Glomerular endothelial cell (primary cell): ENCODE measurements at places on chromosomes 4 and X. TPM values are rescaled to one million over a fixed set of nuclear protein-coding genes. Genes with fewer than 3 reads are reported as not detected.
A peak's percentile ranks its signal among the peaks of the same experiment; 100 is the strongest.

GRCh38 chr4:107615809-107616208 lies 104.2 kb downstream of the PAPSS1 start:
- DNase-seq = no peak

- DNase-seq = no peak
Observed at GRCh38 chrX:6002056-6002455, 226.6 kb downstream of the NLGN4X start.

DNA sequence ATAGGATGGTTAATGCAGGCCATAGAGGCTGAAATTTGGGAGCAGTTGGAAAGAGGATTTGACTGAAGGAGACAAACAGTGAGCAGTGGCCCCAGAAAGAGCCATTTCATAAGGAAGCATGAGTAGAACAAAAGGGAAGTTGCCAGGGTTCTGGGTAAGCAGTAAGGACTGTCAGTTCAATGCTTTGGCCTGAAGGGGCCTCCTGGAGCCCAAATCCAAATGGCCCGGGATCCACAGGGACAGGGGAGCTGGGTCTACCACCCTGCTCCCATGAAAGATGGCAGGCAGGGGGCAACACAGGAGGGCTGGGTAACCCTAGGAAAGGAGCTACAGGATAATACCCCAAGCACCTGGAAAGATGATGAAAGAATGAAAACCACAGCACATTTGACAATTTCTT lies 4.1 kb upstream of the INTS6L start:
- no peak for DNase-seq

- DNase-seq = no peak
Observed at GRCh38 chr4:182085051-182085480, 158.1 kb upstream of the TENM3 start.

GRCh38 chr4:40864531-40864930 lies 114.8 kb downstream of the NSUN7 start:
- no peak for DNase-seq

DNA sequence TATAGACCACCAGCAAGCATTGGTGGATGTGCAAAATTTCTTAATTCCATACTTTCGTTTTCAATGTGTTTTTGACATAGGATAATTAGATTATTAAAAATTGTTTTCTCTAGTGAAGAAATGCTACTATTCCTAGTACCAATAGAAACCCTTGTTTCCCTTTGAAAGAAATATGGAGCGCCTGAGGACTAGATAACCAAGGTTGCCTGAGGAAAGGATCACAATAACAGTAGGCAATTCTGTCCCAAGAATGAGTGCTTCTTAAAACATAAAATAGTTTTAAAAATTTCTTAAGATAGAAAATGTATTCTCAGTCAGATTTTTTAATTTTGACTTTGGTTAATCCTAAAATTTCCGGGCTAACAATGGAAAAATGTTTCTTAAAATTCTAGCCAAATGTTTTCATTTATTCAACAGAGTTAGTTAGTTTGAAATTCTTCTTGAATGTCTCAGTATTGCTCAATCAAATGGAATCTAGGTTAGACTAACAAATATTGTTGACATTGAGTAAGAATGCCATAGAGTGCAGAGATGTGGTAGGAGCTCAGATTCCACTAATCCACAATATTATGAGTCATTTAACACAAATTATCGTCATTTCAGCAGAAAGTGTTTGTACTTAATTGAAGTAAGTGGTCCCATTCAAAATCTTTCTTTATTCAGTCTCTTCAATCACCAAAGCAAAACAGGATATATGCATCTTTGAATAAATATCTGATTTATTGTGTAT lies 666.0 kb downstream of the GRID2 start:
- DNase-seq = peak; percentile 33

DNA sequence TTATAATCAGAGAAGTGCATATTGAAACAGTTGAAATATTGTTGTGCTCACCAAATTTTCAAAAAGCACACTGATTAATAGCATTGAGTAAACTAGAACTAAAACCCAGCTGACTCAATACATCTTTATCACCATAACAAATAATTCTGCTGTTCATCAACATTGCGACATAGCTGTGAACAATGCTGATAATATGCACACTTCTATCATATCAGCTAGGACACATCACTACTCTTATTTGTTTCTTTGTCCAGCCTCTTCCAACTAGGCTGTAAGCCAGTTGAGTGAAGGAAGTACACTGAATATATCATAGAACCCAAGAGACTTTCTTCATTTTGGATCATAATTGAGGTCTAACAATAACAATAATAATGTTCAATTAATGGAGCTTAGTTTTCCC lies 349.7 kb downstream of the IQCM start:
- no peak for DNase-seq

GRCh38 chr4:186158021-186158813 lies 33.1 kb upstream of the CYP4V2 start:
- DNase-seq = no peak

GRCh38 chrX:103211012-103211715 lies 3.7 kb upstream of the BEX4 start:
- DNase-seq = peak; percentile 31

DNA sequence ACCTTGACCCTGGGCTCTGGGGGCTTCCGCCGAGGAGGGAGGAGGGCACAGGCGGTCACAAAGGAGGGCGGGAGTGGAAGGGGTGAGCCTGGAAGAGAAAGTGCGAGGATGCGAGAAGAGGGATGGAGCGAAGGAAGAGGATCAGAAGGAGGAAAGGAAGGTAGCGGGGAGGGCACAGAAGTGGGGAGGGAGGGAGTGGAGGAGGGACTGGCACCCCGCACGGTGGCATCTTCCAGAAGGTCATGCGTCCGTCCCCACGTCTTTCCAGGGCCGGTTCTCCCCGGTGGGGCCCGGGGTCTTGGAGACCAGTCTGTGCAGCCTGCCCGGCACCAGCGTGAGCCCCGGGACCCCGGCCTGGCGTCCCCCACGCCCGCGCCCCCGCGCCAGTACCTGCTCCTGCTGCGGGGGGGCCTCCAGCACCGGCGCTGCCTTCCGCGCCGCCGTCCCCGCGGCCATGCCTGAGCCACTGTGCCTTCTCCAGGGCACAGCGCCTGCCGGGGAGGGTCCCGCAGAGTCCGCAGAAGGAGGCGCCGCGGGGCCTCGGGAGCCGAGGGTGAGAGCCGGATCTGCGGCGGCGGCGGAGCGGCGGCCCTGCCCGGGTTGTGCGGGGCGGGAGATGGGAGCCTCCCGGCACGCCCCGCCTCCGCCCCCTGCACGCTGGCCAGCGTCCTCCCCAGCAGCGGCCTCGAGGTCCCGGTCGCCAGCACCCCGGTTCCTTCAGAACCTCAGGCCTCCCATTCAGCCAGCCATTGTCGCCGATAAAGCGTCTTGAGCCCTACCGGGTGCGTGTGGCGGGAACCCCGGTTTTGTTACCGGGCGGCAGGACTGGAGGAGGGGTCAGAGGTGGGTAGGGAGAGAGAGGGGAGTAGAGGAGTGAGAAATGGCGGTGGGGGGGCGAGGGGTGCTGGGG lies at the start of gene RNF175:
Gene RNF175, minus strand, starts transcription at position 618 of the 910 bp plus-strand sequence. Its CDS starts 162 bp downstream, at position 456.
- DNase-seq = no peak

- DNase-seq = no peak
Observed at GRCh38 chr4:100359441-100359840, 158.4 kb downstream of the EMCN start.

DNA sequence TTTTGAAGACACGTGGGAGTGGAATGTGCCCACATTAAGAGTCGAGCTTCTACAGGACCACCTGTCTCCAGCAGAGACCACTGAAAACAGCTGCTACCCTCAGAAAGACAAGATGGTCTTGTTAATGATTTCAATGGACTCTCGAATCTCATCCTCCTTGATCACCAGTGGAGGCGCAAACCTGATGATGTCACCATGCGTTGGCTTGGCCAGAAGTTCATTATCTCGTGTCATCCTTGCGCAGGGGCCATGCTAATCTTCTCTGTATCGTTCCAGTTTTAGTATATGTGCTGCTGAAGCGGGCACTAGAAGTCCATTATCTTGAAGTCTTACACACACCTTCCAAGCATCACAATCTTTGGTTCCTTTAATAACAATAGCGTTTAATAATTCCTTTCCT lies 23.3 kb downstream of the SPACA5B start:
- no peak for DNase-seq

- DNase-seq = no peak
Observed at GRCh38 chrX:136823175-136823574, 42.4 kb upstream of the ARHGEF6 start.

GRCh38 chrX:86021652-86022289 lies 25.6 kb downstream of the CHM start:
- DNase-seq = no peak

DNA sequence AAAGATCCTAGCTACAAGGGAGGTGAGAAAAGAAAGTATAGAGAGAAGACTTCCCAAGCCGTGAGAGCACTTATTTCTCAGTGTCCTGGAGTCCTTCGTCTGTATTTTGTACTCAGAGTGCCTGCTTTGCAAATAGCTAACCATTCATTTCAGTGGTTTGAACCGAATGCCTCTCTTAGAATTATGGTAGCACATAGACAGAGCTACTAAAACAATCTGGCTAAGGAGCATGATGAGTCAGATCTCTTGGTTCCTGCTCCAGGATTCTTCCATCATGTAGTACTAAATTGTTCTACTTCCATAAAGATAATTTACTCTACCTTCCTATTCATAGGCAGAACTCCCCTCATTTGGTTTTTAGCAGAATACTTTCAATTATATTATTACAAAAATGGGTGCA lies 946.6 kb downstream of the STIM2 start:
- no peak for DNase-seq

- no peak for DNase-seq
Observed at GRCh38 chr4:911221-911751, 20.8 kb downstream of the GAK start.

GRCh38 chr4:119894650-119895208 lies 171.9 kb downstream of the MAD2L1 start:
- DNase-seq = no peak

DNA sequence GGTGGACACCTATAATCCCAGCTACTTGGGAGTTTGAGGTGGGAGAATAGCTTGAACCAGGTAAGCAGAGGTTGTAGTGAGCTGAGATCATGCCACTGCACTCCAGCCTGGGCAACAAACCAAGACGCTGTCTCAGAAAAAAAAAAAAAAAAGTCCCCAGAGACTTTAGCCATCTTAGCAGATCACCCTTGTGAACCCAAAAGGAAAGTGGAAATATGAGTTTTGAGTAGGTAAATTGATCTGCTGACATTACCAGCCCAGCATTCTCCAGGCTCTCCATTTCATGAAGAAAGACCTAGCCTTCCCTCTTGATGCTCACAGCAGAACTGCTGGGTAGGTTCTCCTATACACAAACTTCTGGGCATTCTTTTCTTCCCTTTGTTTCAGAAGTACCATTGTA lies 24.5 kb upstream of the HNRNPD start:
- DNase-seq = no peak

GRCh38 chrX:6550999-6551398 lies 16.1 kb upstream of the VCX3A start:
- DNase-seq = no peak

GRCh38 chrX:148698221-148698620 lies 197.8 kb downstream of the AFF2 start:
- DNase-seq = no peak

DNA sequence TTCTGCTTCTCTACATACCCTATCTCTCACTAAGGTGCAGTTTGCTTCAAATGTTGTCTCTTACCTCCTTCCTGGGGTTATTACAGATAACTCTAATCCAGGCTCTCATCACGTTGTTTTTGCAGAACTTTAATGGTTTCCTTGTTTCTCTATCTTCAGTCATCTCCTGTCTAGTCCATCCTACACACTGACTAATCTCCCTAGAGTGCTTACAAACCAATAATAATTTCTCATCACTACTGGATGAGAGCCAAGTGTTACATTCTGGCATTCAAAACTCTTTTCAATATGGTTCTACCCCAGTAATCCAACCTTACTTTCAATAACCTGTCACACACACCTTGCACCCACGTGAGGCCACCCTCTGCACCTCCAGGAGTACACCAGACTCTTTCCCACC lies 86.1 kb downstream of the SYNPO2 start:
- no peak for DNase-seq

DNA sequence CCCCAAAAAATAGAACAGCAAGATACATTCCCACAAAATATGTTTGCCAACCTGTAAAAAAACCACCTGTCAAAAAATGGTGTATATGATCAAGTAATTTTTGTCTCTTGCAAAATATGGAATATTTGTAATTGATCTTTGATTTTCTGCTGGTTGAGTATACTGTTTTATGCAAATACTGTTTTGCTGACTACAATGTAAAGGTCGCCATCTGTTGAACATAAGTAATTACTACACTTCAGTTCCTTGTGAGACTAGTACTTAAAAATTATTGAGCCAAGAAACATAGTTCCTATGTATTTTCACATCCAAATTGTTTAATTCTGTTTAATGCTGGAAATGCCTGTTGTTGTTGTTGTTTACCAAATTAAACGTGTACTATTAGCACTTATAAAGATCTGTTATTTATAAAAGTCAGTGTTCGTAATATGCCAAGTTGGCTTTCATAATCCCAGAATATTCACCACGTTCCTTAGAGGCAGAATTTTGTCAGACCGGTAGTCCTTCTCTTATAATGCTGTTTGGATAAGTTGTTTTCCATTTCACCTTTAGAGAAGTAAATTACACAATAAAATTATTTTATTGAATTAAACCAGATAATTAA lies 144.2 kb downstream of the PDLIM5 start:
- DNase-seq = no peak

- DNase-seq = no peak
Observed at GRCh38 chrX:53694642-53695041, 8.1 kb upstream of the HUWE1 start.

GRCh38 chr4:105587841-105588240 lies 35.4 kb downstream of the ARHGEF38 start:
- DNase-seq = no peak

DNA sequence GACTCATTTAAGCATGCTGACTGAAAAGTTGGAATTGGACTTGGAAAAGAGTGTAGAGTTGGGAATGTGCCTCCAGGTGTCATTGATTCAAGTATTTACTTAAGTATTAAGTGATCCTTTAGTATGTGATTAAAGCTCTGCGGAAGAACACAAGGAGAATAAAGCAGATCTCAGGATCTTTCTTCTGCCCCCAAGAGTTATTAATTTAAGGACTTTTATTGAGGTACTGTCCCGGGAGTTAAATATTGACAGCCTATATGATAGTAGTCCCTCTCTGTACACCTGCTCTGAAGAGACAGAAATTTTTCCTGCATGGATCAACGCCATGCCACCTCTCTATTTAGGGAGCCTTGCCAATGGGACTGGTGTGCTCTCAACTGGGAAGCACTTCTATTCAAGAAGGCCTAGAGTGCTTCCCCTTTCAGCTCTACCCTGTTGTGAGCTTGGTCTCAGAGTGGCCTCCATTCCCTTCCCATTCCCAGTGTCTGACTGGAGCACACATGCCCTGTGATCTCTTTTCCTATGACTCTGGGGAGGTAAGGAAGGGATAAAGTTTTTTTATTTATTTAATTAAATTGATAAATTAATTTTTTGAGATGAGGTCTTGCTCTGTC lies 75.9 kb downstream of the SHISA3 start:
- DNase-seq = no peak

GRCh38 chr4:102799816-102800215 lies 27.5 kb downstream of the UBE2D3 start:
- DNase-seq = no peak

The AMTN gene
- not detected in 2 replicates for total RNA-seq

The NSG1 gene
- total RNA-seq = 4.1 TPM in 1 of 2 replicates, not detected in the other

The IL2 gene
- not detected in 2 replicates for total RNA-seq

The NWD2 gene
- total RNA-seq = not detected in 2 replicates

The FOXR2 gene
- total RNA-seq = not detected in 2 replicates

The RHOXF1 gene
- total RNA-seq = not detected in 2 replicates

The CSAG2 gene
- not detected in 2 replicates for total RNA-seq

The TEX13C gene
- total RNA-seq = not detected in 2 replicates

The EPGN gene
- total RNA-seq = 0.23 TPM in 1 of 2 replicates, not detected in the other

The ANAPC10 gene
- 12.4 and 27.4 TPM in 2 replicates for total RNA-seq

The TMEM35A gene
- total RNA-seq = 4.7 and 8.1 TPM in 2 replicates

The USP51 gene
- 0.92 and 0.93 TPM in 2 replicates for total RNA-seq

The PASD1 gene
- total RNA-seq = not detected in 2 replicates
